Stimulated activated CD8-positive, alpha-beta memory T cell treated with anti-CD3 and anti-CD28 coated beads, Interleukin-7, amount 100 ng/mL, for 1 hour (primary cell): ENCODE measurements at places on chromosomes 4 and X.

- DNase-seq = no peak
Measured at GRCh38 chr4:119728692-119729593, 100.3 kb upstream of the PDE5A start.

GRCh38 chrX:119087121-119087520 is 14.3 kb downstream of the CT47C1 start:
- DNase-seq = no peak

DNA sequence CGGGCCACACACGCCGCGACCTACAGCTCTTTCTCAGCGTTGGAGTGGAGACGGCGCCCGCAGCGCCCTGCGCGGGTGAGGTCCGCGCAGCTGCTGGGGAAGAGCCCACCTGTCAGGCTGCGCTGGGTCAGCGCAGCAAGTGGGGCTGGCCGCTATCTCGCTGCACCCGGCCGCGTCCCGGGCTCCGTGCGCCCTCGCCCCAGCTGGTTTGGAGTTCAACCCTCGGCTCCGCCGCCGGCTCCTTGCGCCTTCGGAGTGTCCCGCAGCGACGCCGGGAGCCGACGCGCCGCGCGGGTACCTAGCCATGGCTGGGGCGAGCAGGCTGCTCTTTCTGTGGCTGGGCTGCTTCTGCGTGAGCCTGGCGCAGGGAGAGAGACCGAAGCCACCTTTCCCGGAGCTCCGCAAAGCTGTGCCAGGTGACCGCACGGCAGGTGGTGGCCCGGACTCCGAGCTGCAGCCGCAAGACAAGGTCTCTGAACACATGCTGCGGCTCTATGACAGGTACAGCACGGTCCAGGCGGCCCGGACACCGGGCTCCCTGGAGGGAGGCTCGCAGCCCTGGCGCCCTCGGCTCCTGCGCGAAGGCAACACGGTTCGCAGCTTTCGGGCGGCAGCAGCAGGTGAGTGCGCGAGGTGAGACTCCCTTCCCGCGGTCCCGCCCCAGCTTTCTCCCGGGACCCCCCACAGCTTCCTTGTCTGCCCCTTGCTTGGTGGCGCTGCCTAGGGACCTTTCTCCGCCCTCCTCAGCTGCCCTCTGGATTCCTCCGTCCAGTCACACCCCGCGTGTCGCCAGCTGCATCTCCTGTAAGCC is 678 bp downstream of the BMP3 start:
- DNase-seq = no peak

- no peak for DNase-seq
Measured at GRCh38 chr4:119025420-119025819, 110.2 kb upstream of the MYOZ2 start.

- DNase-seq = no peak
Measured at GRCh38 chr4:7166237-7166636, 26.1 kb upstream of the SORCS2 start.

DNA sequence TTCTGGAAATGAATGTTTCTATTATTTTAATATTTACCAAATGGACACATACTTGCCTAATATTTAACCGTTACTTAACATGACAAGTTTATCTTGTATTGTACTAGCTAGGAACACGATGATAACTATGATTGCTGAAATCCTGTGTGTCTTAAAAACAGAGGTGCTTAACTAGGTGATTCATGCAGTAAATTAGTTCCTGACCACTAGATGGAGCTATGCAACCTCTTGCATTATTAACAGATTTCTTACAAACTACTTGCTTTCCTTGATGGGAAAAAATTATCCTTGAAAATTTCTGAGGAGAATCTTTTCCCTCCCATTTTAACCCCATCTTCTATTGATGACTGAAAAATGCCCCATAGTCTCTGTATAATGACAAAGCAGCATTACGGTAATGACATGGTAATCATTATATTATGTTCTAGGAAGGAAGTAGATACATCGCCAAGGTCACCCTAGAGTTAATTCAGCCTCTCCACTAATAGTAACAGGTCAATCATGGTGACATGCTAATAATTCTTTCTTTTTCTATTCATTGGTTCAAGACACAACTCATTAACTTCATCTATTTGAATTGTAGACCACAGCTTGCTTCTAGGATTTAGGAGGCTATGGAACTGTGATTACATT is 844.2 kb downstream of the RAPGEF2 start:
- no peak for DNase-seq

DNA sequence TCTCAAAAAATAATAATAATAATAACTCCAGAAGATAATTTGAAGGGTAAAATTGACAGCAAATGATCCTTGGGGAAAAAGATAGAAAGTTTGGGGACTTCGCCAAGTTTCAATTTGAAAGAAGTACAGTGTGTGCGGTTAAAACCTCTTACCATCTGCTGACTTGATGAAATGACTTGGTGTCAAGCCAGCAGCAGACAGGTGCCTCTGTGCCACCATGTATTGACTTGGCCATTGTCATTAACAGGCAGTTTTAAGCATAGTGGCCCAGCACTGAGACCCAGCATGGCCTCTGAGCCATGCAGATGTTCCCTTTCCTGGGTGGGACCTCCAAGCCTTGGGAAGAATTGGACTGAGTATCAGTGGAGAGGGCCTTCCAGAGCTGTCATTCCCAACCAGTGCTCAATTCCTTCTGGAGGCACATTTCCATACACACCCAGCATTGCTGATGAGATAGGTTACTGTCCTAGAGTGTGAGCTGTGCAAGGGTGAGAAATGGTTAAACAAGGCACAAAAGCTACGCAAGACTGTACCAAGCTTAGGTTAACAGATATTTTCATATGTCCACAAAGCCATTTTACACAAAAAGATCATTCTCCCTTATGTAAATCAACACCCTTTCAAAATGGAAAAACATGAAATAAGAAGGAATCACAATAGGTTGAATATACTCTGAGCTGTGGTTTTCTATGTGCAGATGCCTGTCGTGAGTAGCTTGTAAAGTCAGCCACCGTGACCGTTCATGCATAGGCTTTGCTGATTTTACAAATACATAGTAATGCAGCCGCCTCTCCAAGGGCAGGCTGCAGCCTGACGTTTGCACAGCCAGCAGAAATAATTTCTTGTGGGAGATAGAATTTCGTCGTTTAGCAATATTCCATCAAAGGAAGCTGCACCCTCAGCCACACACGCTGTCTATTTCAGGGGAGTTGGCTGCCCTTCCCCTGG is 59.4 kb upstream of the FBXW7 start:
- no peak for DNase-seq

- no peak for DNase-seq
Measured at GRCh38 chr4:55014876-55015275, 110.5 kb downstream of the KDR start.

DNA sequence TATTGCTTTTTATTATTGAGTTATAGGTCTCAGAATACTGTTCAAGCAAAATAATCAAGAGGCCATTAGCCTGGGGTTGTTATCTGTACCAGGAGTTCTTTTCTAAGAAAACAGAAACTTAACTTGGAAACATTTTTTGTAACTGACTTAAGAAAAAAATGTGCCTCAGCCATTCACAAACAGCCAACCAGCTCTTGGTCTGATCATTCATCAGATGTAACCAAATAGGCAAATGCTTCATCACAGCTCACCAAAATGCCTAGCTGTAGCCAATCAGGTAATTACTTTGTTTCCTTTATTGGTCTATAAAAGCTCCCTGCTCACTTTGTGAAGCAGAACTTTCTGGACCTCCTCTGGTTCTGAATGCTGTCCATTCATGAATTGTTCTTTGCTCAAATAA is 387.7 kb downstream of the FAT4 start:
- no peak for DNase-seq

DNA sequence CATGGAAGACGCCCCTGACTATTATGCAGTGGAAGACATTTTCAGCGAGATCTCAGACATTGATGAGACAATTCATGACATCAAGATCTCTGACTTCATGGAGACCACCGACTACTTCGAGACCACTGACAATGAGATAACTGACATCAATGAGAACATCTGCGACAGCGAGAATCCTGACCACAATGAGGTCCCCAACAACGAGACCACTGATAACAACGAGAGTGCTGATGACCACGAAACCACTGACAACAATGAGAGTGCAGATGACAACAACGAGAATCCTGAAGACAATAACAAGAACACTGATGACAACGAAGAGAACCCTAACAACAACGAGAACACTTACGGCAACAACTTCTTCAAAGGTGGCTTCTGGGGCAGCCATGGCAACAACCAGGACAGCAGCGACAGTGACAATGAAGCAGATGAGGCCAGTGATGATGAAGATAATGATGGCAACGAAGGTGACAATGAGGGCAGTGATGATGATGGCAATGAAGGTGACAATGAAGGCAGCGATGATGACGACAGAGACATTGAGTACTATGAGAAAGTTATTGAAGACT is 3.6 kb downstream of the TSPYL2 start:
- DNase-seq = no peak

DNA sequence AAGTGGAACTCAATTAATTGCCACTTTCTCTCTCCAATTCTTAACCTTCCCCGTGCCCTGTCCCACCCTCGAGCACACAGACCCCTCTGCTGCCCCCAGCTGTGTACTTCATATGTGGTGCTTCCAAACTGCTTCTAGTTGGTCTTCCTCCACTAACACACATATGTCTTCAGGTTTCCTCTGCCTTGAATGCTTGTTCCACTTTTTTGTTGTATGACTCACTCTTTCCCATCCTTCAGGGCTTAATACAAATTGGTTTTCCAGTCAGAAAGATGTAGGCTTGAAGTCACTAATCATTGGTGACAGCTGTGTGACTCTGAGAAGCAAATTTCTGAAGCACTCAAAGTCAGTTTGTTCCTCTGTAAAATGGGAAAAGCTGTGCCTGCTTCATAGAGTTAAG is 30.6 kb downstream of the TRIM2 start:
- no peak for DNase-seq

- DNase-seq = no peak
Measured at GRCh38 chr4:185086053-185086452, 57.0 kb upstream of the SLC25A4 start.

DNA sequence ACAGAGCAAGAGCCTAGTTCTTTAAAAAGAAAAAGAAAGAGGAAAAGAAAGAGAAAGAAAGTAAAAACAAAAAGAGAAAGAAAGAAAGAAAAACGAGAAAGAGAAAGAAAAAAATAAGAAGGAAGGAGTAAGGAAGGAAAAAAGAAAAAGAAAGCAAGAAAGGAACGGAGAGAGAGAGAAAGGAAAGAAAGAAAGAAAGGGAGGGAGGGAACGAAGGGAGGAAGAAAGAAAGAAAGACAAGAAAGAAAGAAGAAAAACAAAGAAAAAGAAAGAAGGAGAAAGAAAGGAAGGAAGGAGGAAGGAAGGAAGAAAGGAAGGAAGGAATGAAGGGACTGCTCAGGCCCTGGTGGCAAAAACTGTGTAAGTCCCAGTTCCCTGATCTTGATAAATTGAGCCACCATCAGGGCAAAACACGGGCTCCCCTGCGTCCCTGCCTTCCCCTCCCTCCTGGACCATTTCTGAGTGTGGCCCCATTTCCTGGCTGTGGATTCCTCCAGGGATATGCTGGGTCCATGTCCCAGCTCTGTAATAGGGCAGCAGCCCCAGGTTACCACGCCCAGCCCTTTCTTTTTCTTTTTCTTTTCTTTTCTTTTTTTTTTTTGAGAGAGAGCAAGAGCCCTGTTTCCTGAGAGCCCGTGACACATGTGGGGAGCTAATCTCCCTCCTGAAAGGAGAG is 44.8 kb downstream of the SHOX start:
- DNase-seq = no peak

GRCh38 chr4:657834-658667 is 16.0 kb downstream of the ATP5ME start:
- no peak for DNase-seq

GRCh38 chr4:166279261-166279660 is 406.2 kb downstream of the TLL1 start:
- DNase-seq = no peak

- no peak for DNase-seq
Measured at GRCh38 chr4:94648699-94649098, 109.1 kb upstream of the BMPR1B start.

- no peak for DNase-seq
Measured at GRCh38 chr4:186689476-186689875, 34.2 kb downstream of the FAT1 start.

GRCh38 chr4:141391771-141392170 is 171.1 kb downstream of the ZNF330 start:
- no peak for DNase-seq

DNA sequence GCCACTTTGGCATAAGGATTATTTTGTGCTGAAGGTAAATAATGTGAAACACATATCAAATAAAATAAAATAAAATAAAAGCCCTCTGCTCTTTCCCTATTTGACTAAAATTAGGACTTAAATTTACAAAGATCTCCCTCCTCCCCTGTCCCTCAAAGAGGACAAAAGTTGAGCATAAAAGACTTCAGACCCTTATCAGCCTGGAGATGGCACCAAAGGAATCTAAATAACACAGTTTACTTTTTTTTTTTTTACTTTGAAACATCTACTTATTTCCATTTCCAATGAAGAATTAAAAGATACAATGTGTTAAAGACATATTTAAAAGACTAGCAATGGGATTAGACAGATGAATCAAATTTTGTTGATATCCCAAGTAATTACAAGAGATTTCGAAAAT is 89.7 kb downstream of the EPHA5 start:
- no peak for DNase-seq

DNA sequence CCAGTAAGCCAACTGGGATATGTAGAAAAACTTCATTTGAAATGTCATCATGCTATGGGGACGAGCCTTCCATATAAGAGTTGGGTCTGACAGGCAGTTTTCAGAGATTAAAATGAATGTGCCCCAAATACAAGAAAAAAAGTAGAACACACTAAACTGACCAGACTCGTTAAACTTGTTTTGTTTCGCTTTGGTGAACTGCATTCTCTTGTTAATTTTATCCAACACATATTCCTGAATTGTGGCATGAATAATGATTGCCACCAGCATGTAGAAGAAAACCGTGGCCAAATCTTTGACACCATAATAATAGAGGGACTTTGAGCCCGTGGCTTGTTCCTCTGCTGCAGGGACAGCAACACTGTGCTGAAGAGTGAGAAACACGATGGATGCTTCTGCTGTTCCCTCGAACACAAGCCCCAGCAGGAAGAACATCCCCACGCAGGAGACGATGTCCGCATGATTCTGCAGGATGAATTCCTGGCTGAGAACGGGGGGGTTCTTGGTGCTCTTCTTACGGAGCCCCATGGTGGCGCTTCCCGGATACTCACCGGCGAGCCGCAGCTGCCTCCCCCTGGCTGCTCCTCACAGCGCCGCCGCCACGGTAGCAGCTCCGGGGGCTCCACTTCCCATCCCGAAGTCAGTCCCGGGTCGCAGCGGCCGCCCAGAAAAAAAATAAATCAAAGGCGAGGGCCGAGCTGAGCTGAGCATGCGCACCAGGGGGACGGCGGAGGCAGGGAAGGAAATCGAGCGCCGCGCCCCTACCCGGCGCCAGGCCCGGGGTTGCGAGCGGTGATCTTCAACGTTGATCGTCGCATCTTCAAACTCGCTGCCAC is at the start of gene TRAM1L1:
TSS of gene TRAM1L1 (minus strand) at position 711 of the 836 bp plus-strand sequence. CDS start at position 528, 183 bp downstream.
- DNase-seq = no peak
